ENCODE measurements at places on chromosomes 5 and 9. TPM values are rescaled to one million over a fixed set of nuclear protein-coding genes. Genes with fewer than 3 reads are reported as not detected.

The ECM2 gene
- 5.5 TPM for polyA plus RNA-seq

The ZNF169 gene
- 1.6 TPM for polyA plus RNA-seq

The PIP5KL1 gene
- polyA plus RNA-seq, result 4.3 TPM

The IL9 gene
- polyA plus RNA-seq, result not detected

The CDH10 gene
- polyA plus RNA-seq, result 0.17 TPM

The TAF11L10 gene
- polyA plus RNA-seq, result not detected

The NSG2 gene
- polyA plus RNA-seq, result 0.41 TPM

The TMEM174 gene
- 59.0 TPM for polyA plus RNA-seq

The MCTP1 gene
- polyA plus RNA-seq, result 1.4 TPM

The TIFAB gene
- polyA plus RNA-seq, result not detected

The IFNB1 gene
- not detected for polyA plus RNA-seq

The BARHL1 gene
- polyA plus RNA-seq, result not detected

The GFPT2 gene
- polyA plus RNA-seq, result 2.7 TPM

The OBP2B gene
- polyA plus RNA-seq, result not detected

The SLC6A19 gene
- 69.3 TPM for polyA plus RNA-seq

DNA sequence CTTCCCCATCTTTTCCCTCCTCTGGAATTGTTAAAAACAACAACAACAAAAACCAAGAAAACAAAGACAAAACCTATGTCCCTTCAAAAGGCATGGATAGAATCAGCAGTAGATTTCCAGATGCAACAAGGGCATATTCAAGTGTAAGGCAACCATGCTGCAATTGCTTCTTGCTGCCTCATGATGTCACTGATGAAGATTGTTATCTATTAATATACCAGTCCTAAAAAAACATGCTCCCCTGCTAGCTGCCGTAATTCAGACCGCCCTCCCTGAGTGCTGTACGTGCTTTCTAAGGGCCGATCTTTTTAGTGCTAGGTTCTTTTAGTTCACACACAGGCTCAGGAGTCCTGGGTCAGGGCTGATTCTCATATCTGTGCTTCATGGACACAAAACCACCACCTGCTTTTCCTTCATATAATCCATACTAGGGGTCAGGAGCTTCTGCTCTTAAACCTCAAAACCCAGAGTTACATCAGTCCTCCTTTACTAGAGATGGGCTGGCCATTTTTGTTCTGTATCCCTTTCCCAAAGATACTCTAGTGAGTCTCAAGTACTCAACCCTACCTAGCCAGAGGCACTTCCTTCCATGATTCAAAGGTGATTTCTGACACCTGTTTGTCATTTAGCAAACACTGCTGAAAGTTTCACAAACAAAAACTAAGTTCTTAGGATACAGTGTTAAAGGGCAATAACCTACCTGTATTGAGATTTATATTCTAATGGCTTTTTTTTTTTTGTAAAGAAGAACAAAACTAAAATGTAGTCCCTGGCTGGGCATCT, 82.1 kb downstream of the GIN1 start:
- no peak for DNase-seq

- DNase-seq, result no peak
Observed at GRCh38 chr9:12915366-12915954, 140.6 kb downstream of the LURAP1L start.

DNA sequence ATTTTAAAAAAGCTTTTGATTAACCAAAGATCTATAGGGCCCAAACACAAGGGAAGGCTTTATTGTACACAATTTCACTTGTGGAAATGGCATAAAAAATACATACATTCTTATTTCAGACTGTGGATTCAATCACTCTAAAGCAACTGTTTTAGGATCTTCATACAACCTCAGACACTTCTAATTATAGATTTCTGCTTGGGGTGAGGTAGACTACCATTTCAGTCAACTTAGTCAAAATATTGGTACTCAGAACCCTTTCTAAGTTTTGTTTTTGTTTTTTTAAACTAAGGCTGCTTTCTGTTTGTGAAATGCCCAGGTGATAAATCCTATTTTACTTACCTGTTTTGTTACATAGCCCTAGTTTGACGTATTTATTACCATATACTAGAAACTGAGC, 284.5 kb upstream of the RASA1 start:
- DNase-seq, result no peak

DNA sequence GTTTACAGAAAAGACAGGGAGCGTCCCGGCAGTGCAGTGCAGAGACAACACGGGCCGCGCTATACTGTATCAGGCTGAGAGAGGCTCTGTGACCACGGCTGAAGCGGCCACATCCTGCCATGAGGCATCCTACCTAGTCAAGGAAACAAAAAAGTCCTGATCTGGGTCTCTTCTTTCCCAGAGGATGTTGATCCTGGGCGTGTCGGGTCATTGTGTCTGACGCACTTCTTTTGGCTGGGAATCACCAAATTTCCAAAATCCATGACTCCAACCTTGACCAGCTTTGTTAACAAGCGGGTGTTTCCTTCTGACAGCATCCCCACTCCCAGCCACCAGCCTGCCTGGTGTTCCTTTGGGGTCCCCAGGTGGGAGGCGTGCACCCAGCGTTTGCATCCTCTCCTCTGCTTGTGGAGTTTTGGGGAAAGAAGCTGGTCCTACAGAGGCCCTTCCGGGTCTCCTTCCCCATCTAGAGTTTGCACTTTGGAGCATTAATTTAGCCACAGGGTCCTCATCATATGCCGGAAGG, 91.4 kb upstream of the RAI14 start:
- DNase-seq, result no peak

DNA sequence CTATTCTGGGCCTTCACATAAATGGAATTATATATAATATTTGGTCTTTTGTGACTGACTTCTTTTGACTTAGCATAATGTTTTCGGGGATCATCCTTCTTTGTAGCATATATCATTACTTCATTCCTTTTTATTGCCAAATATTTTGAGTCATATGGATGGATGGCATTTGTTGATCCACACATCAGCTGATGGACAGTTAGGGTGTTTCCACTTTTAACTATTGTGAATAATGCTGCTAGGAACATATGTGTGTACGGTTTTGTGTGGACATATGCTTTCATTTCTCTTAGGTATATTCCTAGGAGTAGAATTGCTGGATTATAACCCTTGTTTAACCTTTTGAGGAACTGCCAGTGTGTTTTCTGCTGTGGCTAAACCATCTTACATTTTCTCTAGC, 249.6 kb downstream of the FANCC start:
- DNase-seq, result no peak

GRCh38 chr5:41967401-41967800, 42.3 kb downstream of the FBXO4 start:
- DNase-seq, result no peak

DNA sequence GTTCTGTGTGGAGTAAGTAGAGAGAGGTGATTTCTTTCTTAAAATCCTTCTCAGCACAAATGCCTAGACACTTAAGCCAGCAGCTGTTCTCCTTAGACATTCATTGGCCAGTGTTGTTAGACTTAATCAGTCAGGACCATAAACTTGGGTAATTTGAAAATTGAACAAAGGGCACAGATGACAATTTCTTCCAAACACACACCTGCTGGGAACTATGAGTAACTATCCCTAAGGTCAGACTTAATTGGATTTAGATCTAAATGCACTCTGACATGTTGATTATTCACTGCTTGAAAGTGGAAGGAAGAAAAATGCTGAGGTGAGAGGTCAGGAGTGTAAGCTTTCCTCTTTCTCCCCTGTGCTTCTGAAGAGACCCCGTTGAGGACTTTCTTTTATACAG, 1083.7 kb upstream of the DMAC1 start:
- no peak for DNase-seq

DNA sequence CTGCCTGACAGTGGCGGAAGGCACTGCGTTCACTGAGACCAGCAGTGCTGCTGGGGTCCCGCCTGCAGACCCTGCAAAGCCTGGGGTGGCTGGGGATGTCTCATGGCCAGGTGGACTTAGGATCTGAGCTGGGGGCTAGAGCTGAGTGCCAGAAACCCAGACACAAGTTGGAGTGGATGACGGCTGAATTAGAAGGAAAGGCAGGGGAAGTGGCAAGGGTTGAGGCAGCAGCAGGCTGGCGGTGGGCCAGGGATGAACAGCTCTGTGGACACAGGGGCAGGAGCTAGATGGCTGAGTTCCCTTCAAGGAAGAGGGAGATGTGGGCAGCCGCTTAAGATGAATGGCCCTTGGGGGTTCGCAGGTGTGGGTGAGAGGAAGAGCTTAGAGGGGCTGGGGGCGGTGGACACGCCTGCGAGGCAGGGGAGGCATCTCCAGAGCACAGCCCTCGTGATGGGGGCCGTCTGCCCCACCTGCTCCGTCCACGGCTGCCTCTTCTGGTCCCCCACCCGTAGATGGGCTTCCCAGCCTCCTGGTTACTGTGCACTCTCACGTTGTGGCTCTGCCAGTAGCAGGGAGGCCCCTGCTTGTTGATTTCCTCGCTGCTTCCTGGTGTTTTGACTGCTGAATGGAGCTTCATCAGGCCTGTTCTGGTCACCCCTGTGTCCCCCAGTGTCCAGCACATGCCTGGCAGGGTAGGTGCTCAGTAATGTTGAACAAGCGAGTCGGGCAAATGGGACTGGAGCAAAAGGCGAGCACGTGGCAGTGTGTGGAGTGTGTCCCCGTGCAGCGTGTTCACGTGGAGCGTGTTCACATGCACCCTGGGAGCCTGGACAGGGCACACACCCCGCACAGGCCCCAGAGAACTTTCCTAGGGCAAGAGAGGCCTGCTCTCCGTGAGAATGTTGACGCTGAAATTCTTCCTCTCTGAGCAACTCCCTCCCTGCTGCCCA, 168.2 kb downstream of the CACNA1B start:
- no peak for DNase-seq

- DNase-seq, result no peak
Observed at GRCh38 chr9:125812403-125812802, 65.2 kb downstream of the PBX3 start.

DNA sequence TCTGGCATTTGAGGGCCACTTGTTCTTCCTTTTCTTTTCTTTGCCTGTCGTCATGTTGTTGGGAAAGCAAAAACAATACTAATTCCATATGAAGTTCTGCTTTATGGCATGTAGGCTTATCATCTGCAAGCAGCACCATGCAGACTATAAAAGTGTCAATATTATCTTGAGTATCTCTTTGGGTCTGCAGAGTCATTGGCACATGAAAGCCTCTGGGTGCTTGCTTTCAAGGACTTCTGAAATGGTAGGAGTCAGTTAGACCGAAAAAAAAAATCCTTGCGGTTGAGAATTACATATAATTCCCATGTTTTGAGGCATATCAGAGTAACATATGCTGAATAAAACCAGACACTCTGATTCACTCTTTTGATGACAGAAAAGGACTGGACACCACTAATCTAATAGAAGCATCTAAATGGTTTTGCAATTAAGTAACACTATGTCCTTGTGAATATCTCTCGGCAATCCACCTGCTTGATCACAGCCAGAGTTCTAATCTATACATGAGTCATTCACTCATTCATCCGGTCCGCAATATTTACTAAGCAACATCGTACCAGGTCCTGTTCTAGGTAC, 44.4 kb downstream of the GNAQ start:
- DNase-seq, result no peak

- DNase-seq, result no peak
Observed at GRCh38 chr5:15304066-15304731, 195.8 kb upstream of the FBXL7 start.

DNA sequence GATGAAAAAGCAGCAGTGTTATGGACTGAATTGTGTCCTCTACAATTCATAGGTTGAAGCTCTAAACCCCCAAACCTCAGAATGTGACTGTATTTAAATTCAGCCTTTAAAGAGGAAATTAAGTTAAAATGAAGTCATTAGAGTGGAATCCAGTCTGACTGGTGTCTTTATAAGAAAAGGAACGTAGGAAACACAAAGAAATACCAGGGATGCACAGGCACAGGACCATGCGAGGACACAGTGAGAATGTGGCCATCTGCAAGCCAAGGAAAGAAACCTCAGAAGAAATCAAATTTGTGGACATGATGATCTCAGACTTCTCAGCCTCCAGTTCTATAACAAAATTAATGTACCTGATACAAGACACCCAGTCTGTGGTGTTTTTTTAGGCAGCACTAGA, 971.2 kb upstream of the CDH9 start:
- DNase-seq, result no peak

GRCh38 chr5:130708754-130709153, 456.3 kb downstream of the HINT1 start:
- no peak for DNase-seq

GRCh38 chr9:24144796-24145195, 318.8 kb upstream of the ELAVL2 start:
- DNase-seq, result no peak

- DNase-seq, result no peak
Observed at GRCh38 chr9:78005231-78006002, 26.2 kb downstream of the GNAQ start.

- DNase-seq, result no peak
Observed at GRCh38 chr5:150498501-150498900, 9.4 kb upstream of the NDST1 start.

DNA sequence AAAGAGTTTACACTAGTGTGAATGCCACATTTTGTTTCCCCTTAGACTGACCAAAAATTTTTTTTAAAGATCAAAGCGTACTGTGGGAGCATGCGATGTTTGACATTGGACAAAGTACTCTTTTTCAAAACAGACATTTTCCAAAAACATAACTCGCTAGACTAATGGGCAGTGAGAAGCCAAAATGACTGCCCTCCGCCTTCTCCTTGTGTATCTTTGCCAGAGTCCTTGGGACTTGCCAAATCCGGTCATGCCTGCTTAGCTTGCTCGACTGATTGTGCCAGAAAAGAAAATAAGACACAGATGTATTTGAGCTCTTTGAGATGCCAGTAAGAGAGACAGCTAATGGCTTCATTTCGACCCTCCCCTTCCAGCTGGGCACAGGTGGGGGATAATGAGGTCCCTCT, 157.5 kb downstream of the MAPKAP1 start:
- no peak for DNase-seq

DNA sequence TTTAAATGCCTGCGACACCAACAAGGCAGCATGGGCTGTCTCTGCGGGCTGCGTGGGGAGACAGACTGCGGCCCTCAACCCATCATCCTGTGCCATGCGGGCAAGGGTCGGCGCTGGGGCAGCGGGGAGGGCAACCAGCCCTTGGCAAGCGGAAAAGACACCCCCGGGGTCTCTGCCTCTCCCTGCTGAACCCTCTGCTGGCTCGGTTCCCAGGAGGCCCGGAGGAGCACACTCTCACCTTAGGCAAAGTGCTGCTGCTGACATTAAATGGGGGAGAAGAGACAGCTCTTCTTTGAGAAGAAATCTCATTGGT, 129.6 kb upstream of the PPP1R26 start:
- no peak for DNase-seq

DNA sequence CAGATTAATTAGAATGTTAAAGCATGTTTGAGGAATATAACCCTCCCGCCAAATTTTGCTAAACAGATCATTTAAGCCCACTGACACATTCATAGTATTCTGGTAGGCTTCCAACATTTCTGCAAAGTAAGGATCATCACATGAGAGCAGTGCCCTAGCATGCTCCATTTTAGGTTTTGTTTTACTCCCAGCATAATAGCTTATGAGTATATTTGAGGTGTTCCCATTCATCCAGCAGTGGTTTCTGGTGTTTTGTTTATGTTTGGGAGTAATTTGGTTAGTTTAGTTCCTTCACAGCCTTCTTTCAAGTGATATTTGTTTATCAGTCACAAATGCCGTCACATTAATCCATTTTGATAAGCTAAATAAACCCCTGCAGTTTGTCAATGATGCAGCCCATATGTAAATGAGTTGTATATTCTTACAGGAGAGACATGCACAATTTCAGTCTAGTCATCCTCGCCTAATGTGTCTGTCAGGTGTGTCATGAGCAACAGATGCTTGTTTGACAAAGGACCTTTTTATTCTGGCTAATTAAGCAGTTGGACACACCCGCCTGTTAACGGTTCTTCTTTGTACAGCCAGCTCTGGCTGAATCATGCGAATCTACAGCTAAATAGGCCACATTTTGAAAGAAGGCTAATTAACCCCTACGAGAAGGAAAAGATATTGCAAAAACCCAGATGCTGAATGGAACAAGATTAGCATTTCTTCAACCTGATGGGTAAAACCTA, 124.4 kb downstream of the RFX3 start:
- no peak for DNase-seq

- DNase-seq, result peak; percentile 79
Observed at GRCh38 chr9:126376311-126377175, 49.9 kb downstream of the MVB12B start.
